ENCODE measurements at places on chromosomes 6 and 20.

DNA sequence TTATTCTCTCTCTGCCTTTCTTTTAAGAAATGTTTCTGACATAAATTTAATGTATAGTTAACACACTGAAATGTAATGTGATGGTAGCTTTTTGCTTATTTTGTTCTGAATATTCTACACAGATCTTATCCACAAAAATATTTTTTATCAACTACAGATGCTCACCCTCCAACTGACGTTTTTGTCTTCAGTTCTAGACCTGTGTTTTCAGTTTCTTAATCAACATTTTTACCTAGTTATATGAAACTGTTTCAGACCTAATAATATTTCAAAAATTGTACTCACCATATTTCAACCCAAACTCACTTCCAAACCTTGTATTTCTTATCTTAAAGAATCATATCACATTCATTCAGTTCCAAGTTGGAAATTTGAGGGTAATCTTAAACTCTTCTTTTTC is 452.8 kb downstream of the RFPL4B start:
- no peak for DNase-seq

GRCh38 chr20:13277663-13278295 is 56.7 kb downstream of the ISM1 start:
- no peak for DNase-seq

- no peak for DNase-seq
Measured at GRCh38 chr20:23082846-23083552, 3.1 kb downstream of the CD93 start.

- DNase-seq, result no peak
Measured at GRCh38 chr20:13174402-13174801, 46.7 kb upstream of the ISM1 start.

- no peak for DNase-seq
Measured at GRCh38 chr20:17873410-17874270, 95.0 kb downstream of the SNX5 start.

DNA sequence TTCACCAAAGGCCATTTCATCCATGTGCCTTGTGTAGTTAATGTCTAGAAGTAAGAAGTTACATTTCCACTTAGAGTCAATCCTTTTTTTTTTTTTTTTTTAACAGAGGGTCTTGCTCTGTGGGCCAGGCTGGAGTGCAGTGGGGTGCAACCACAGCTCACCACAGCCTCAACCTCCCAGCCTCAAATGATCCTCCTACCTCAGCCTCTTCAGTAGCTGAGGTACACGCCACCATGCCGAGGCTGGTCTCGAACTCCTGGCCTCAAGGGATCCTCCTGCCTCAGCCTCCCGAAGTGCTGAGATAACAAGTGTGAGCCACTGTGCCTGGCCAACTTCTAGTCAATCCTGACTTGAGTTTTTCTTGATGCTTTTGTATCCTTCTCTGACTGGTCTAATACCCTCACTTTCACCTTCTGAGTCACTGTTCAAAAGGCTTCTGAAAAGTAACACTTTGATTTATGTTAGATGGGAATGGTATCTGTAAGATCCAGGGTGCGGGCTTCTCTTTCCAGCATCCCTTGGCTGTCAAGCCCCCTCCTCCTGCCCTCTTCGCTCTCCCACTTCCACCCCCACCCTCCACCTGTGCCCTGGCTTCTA is 22.1 kb downstream of the TRAM2 start:
- no peak for DNase-seq

GRCh38 chr6:163460307-163460782 is 45.8 kb downstream of the QKI start:
- DNase-seq, result no peak

GRCh38 chr6:143675946-143676345 is 1.8 kb upstream of the PHACTR2 start:
- DNase-seq, result no peak

DNA sequence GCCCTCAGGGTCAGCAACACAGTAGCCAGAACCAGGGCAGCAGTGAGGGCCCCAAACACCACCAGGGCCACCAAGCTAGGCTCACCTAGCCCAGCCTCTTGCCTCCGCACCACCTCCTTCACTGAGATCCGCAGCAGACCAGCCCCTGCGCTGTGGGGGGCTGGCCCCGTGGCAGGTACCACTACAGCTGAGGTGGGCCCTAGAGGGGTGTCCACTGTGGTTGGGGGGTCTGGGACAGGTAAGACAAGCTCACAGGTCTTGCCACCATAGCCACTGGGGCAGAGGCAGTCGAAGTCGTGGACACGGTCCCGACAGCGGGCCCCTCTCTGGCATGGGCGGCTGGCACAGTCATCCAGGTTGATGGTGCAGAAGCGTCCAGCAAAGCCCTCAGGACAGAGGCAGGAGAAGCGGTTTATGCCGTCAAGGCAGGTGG is 4.6 kb downstream of the DLK2 start:
- DNase-seq, result no peak

DNA sequence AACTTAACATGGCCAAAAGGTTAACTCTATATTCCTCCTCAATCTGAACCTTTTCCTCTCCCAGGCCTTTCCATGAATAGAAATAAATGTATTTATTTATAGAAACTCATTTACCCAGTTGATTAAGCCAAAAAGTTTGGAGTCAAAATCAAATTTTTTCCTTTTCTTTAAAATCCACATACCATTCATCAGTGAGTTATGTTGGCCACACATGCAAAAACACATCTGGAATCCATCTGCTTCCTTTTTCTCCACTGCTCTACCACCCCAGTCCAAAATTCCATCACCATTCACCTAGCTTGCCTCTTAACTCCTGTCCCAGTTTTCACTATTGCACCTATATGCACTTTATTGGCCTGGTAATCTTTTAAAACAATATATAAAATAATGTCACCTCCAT is 62.4 kb upstream of the TMEM200A start:
- no peak for DNase-seq

DNA sequence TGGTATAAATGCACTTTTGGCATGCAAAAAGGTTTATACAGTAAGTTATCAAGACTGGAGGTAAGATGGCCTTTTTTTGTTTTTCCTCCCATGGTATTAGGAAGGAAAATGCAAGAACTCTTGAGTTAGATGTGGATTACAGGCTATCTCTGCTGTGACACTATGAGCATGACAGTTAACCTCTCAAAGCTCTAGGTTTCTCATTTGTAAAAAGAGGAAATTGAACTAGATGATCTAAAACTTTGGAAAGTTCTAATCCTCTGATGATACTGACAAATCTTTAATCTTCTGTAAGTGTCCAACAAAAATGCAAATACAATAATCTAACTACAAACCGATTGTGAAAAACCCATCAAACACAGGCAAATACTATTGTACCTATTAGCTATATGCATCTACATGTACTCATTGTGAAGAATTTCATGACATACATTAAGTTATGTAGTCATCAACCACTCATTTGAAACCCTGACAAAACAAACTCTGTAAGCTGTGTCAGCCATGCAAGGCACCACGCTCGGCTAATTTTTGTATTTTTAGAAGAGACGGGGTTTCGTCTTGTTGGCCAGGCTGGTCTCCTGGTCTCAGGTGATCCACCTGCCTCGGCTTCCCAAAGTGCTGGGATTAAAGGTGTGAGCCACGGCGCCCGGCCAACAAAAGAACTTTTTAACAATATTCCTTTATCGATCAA is 4.2 kb downstream of the CDK19 start:
- no peak for DNase-seq

DNA sequence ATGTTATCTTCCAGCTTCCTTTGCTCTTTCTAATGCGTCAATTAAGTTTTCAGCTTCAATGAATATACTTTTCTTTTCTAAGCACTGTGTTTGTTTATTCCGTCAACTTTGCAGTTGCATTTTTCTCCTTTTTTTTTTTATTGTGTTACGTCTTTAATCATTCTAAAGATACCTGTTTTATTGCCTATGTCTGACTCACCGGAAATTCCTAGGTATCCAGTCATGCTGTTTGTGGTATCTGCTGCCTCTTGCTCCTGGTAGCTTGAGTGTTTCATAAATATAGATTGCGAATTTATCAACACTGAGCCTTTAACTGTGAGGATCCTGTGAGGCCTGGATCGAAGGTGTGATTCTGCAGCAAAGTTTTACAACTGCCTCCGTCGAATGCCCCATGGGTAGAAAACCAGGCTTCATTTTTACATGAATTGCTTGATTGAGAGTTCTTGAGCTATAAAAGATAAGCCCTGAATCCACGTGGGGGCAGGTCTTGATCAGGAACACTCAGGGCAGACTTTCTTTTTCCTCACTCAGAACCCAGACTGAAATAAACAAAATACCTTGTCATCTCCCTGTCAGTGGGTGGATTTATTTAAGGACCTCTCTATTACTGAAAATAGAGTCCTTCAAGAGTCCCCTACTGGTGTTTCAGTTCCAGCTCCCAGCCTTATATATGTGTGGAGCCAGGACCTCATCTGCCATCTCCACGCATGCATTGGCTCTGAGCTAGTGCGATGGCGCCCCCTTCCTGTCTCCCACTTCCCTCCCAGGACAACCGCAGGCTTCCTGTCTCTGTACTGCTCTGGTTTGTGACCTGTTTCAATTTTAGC is 60.1 kb upstream of the LRRC1 start:
- no peak for DNase-seq

DNA sequence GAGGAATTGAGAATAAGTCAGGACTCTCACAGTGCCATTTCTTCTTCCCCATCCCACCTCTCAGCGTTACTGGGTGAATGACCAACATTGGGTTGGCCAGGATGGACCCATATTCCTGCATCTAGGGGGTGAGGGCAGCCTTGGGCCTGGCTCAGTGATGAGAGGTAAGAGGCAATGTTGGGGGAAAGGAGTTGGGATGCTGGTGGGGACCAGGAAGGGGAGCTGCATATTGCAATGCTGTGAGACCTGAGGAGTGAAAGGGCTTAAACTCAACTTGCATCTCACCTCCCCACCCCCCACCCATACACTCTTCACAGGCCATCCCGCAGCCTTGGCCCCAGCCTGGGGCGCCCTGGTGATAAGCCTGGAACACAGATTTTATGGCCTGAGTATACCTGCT is 1.3 kb downstream of the PRSS16 start:
- DNase-seq, result no peak

GRCh38 chr20:5033566-5033965 is 32.3 kb upstream of the SLC23A2 start:
- DNase-seq, result no peak

GRCh38 chr6:107657755-107658461 is 166.2 kb downstream of the SCML4 start:
- DNase-seq, result no peak

- no peak for DNase-seq
Measured at GRCh38 chr6:32943864-32944649, 3.2 kb upstream of the HLA-DMB start.

DNA sequence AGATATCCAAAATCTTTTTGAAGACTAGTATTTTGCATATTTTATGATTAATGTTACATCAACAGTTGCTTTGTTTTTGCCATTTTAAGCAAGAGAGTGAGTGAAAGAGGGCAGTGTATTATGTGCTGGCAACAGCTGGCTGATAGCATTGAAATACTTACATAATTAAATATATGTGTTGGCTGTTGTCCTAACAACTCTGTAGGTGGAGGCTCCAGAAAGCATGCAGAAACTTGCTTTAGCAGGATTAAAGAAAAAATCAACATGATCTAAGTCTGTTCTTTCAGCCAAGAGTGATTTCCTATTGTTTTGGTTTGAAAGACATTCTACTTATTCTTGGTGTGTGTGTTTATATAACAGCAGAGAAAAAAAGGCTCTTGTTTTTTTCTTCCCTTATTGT is 127.5 kb downstream of the CDKAL1 start:
- no peak for DNase-seq

DNA sequence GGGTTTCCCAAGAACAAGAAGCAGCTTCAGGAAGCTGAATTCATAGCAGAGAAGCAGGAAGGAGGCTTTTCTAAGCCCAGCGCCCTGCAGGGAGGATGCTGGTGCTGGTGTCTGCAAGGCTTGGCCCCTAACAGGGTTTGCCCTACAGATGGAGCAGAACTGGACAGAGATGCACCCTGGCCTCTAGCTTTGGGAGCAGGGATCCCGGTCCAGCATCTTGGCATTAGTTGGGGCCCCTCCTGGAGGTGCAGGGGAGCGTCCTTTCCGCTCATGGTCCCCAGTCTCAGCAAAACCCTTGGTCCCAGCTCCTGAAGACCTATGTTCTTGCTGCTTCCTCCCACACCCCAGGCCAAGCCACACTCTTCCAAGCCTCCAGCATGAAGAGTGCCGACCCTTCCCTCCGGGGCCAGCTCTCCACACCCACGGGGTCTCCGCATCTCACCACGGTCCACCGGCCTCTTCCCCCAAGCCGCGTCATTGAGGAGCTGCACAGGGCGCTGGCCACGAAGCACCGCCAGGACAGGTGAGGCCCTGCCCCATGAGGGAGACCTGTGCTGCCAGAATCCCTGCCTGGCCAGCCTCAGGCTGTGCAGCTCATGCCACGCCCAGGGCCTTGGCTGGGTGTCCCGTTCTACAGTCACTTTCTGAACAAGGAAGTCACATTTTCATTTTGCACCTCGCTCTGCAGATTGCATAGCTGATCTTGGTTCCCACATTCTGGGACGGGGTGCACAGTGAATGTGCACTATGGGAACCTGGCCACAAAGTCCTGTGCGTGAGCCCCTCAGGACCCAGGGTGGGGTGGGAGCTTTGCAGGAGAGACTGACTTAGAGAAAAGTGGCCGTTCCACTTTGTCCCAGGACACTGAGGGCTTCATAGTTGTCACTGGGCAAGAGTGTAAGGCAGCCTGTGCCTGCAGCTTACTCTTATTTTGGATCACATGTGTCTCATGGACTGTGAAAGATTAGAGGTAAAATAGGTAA is 160.2 kb downstream of the SYCP2 start:
- no peak for DNase-seq

DNA sequence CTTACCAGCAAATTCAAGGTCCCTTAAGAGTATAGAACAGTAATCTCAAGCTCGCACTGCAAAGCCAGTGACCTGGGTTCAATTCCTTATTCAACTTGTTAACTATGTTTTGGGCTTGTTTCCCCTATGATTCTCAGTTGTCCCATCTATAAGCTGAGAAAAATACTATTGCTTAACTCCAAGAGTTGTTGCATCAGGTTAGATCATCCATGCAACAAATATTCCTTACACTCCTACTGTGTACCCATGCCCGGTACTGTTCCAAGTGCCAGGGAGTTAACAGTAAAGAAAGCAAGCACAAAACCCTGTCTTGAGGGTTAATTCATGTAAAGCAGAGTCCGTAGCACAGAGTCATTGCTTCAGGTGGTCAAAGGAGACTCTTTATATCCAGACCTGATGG is 247.3 kb downstream of the MAFB start:
- no peak for DNase-seq
